ENCODE measurements at places on chromosomes 5 and 9.

- no peak for DNase-seq
Measured at GRCh38 chr9:30925635-30926034, 1458.8 kb upstream of the ACO1 start.

DNA sequence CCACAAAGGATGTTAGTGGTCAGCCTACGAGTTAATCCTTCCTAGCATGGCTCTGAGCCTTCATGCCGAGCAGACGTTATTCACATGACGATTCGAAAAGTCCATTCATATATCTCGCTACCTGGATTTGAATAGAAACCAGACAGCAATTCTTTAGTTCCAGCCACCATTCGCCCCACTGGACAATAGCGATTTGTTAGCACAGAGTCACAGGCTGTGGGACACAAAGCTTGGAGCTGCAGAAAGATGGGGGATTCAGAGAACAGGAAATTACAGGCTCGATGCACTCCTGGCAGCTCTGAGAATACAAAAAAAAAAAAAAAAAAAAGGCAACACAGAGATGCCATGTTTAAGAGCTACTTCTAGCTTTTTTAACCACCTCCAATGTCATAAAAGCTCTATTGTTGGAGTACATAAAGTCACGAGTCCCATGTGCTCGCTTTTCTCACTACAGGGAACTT, 110.7 kb downstream of the NR6A1 start:
- no peak for DNase-seq

DNA sequence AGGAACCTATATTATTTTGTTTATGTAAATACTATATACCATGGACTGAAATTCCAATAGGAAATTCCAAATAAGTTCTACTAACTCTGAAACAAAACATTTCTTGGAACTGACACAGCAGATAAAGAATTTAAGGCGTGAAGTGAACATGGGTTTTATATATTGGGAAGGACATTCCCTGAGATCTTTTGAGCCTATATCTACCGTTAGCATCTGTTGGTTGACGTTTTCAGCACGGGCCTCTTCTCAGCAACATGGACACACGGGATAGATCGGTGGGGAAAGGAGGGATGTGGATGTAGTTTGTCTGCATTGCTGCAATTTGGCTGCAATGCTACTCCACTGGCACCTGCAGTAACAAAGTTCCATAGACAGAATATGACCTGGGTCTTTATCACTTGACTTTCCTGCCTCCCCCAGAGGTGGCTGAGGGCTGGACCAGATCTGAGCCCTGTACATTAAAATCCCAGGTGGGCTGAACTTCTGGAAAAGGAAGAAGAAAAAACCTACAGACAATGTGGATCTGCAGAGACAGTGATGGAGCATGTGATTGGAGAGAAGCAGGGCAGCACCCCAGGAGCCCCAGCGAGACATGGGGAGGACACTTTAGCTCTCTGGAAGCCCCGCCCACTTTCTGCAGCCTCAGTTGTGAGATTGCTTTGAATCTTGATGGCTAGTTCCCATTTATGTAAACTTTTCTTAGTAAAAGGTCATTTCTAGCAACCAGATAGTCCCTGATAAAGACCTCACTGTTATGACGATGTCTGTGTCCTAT, 91.2 kb upstream of the CPEB4 start:
- DNase-seq, result no peak

GRCh38 chr9:116789081-116789480, 102.0 kb downstream of the TRIM32 start:
- no peak for DNase-seq

- no peak for DNase-seq
Measured at GRCh38 chr9:34628656-34629490, at the start of gene ARID3C. TSS of gene ARID3C (minus strand) at chr9:34629066. CDS start at chr9:34628014, 1,052 bp downstream.

DNA sequence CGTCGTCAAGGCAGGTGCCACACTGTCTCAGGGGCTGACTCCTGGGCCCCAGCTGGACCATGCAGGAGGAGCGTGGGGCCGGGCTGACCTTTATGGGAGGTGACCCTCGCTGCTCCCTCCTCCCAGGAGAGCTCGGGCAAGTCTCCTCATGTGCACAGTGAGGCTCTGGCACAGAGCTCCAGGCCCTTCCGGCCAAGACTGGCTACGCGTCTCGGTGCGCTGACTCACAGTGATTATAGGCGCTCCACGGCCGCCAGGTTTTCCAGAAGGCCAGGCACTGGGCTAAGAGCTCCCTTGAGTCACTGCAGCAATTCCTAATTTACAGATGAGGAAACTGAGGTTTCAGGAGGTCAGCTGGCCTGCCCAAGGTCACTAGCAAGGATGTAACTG, 47.4 kb downstream of the VAV2 start:
- no peak for DNase-seq

- DNase-seq, result no peak
Measured at GRCh38 chr5:5805916-5806315, 383.4 kb downstream of the ICE1 start.

DNA sequence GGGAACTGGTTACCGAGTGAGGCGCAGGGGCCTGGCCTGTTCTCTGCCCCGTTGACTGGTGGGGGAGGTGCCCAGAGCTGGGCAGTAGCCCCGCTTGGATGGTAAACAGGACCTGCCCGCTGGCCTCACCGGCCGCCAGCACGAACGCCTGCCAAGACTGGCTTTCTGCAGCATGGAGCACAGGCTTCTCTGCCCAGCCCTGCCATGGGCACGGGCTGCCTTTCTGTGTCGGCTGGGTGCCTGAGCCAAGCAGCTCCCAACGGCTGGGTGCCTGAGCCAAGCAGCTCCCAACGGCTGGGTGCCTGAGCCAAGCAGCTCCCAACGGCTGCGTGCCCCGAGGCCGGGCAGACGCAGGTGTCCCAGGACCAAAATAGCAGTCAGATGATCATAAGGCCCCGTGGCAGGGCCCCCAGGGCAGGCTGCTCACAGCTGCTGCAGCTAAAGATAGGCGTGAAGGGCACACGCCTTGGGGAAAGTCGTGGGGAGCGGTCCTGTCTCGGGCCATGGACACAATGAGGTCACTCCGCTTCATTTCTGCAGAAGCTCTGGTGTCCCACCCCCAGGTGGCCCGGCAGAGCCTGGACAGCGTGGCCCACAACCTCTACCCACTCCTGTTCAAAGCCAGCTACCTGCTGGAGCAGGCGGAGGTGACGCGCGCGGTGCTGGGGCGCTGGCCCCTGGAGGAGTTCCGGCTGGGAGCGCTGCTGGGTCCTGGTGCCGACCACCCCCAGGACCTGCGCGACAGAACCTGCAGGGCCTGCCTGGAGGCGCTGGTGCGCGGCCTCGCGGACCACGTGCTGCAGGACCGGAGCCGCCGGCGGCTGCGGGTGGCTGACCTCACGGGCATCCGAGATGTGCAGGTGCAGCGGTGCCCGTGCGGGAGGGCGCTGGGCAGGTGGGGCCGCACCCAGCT, at the start of gene LRRC14B:
Gene LRRC14B (plus strand): TSS at position 460 of the 913 bp plus-strand sequence. CDS start 44 bp downstream, at position 504.
- no peak for DNase-seq

GRCh38 chr5:61167382-61167781, 5.1 kb upstream of the SMIM15 start:
- no peak for DNase-seq

DNA sequence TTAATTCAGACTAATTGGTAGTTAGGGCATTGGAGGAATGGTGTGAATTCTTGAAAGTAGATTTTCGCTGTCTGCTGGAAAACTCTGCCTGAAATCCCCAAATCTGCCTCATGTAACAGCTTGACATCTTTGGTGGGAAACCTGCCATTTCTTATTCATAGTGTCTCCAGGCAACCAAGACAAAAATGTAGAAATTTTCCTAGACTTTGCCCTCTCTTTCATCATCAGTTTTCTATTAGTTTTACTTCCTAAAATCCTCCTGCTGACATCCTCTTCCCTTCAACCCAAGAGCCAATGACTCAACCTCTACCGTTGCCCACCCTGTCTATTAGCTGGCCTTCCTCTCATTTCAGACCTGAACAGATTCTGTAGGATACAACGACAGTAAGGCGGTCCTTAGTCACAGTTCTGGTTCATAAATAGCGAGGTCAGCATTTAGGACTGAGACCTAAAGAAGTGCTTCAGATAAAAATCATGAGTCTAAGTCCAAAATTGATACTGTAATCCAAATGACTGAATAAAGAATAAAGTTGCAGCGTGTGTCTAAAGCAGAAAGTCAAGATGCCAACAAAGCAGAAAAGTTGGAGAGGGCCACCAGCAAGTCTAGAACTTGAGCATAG, 133.9 kb downstream of the MUSK start:
- no peak for DNase-seq

GRCh38 chr5:111392181-111392580, 120.2 kb downstream of the STARD4 start:
- DNase-seq, result no peak

GRCh38 chr9:18358325-18358724, 115.6 kb upstream of the ADAMTSL1 start:
- no peak for DNase-seq

- no peak for DNase-seq
Measured at GRCh38 chr5:154477382-154478223, 424 bp downstream of the HAND1 start.

DNA sequence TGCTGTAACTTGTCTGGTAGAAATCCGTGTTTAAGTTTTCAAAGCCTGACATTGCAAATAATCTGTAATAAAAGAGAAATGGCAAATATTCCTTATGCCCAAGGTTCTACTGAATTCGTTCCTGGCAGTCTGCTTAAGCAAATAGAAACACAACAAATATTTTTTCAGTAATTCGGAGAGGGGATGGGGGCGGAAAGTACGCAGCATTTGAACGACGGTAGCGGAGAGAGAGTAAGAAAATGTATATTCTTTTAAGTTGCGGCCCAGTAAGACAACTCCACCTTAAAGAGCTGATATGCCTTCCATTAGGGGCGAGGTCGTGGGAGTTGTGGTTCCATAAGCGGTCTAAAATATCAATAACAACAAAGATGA, 569 bp downstream of the YIPF5 start:
- DNase-seq, result no peak

GRCh38 chr9:91856419-91856818, 93.6 kb downstream of the ROR2 start:
- DNase-seq, result no peak

GRCh38 chr5:38434966-38435705, 121.3 kb downstream of the LIFR start:
- DNase-seq, result no peak

All from stimulated activated CD4-positive, alpha-beta T cell treated with anti-CD3 and anti-CD28 coated beads, Interleukin-1b, Interleukin-23, amount 100 ng/mL, for 1 hour (primary cell).